ENCODE measurements at places on chromosomes 5 and 9.

DNA sequence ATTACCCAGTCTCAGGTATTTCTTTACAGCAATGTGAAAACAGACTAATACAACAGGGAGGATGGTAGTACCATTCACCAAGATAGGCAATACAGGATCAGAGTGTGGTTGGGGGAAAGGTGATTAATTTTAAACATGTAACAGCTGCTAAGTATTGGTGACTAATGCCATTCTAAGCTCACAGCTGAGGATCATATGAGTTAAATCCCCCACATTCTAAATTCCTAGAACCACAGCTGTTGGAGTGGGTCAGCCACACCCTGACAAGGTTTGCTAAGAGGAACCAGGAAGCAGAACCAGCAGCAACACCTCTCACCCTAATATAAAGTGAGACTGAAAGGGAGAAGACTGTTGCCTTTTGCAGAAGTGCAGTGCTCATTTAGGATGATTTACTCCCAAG lies 24.8 kb downstream of the HSPB3 start:
- peak; percentile 33 for DNase-seq

GRCh38 chr5:123245689-123246088 lies 156.6 kb downstream of the PRDM6 start:
- no peak for DNase-seq

DNA sequence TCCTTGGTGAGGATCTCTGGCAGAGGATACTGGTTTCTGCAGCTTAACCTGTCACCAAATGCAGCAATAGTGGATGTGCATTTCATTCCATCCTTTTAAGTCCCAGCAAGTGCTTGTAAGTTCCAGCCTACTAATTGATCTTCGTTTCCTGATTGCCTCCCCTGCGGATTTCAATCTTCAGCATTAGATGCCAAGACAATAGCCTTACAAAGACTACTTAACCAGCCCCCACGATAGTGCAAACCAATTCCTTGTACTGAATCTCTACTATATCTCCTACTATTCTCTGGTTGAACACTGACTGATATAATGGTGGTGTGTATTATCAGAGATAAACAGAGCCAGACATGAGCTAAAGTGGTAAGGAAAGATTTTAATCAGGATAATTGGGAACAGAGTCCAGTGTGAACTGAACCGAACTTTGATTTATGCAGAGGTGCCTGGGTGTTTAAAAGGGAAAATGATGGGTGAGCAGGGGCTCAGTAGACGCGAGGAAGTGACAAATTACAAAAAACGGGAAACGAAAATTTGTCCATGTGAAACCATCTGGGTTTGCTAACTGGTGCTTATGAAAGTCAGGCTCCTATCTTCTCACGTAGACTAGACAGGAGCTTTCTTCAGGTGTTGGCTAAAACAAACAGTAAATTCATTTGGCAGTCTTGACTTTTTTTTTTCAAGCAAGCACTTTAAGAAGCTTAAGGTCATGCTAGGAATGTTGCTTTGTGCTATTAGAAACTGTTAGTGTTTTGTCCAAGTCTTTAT lies 106.9 kb upstream of the ST8SIA4 start:
- no peak for DNase-seq

DNA sequence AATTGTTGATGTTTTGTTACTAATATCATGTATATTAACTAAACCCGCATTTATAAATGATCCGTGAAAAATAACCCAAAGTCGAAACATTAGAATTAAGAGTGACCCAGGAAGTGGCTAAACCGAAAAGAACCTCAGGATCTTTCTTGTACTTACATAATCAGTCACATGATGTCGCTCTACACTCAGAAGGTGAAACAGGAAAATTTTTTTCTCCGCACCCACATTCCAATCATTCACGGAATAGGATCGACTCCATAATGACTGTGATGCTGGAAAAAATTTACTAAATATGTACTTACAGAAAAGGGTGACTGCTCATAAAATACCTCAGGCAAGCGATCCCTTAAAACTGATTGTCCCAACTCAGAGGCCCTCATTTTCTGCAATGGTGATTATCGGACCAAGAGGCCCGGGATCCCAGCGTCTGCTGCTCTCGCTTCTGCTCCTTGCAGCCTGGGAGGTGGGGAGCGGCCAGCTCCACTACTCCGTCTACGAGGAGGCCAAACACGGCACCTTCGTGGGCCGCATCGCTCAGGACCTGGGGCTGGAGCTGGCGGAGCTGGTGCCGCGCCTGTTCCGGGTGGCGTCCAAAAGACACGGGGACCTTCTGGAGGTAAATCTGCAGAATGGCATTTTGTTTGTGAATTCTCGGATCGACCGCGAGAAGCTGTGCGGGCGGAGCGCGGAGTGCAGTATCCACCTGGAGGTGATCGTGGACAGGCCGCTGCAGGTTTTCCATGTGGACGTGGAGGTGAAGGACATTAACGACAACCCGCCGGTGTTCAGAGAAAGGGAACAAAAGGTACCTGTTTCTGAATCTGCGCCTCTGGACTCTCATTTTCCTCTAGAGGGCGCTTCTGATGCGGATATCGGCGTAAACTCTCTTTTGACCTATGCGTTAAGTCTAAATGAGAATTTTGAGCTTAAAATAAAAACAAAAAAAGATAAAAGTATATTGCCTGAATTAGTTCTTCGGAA lies at the start of gene PCDHA12:
PCDHA12 (plus strand) TSS at position 224 of the 981 bp plus-strand sequence; CDS start at position 389, 165 bp downstream.
- no peak for DNase-seq

- no peak for DNase-seq
These were observed 22.2 kb upstream of the TUSC1 start for GRCh38 chr9:25700430-25700829.

GRCh38 chr9:97629156-97629555 lies 4.0 kb downstream of the TSTD2 start:
- no peak for DNase-seq

GRCh38 chr9:121985792-121986494 lies 107.2 kb downstream of the TTLL11 start:
- DNase-seq = no peak

GRCh38 chr9:20292002-20292401 lies 330.3 kb downstream of the MLLT3 start:
- no peak for DNase-seq

GRCh38 chr9:87876708-87877107 lies 6.0 kb upstream of the SPATA31E1 start:
- no peak for DNase-seq

DNA sequence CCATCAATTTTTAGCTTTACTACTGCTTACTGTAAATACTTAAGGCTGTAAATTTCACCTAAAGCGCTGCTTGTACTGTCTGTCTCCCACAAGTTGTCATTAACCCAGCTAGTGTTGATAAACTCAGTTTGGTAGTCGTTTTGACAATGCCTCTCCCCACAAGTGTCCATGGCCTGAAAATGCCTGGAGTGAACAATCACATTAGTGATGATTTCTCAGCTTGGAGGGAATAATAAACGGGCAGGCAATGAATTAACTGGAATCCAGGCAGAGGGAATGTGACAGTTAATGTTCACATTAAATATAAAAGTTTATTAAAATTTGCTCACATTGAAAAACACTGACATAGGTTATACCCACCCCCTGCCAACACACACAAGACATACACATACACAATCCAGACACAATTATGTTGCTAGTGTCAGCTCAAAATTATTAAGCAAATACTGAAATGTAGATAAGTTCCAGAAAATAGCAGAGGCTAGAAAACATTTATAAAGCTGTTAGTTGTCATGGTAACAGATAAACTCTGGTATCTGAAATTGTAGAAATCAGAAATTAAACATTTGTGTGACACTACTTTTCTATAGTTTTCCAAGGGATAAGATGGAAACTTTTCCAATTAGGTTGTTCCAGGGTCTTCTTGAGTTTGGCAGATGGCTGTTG lies 341.9 kb downstream of the DIRAS2 start:
- no peak for DNase-seq

- DNase-seq = no peak
These were observed 34.1 kb downstream of the PAPPA start for GRCh38 chr9:116187570-116188170.

DNA sequence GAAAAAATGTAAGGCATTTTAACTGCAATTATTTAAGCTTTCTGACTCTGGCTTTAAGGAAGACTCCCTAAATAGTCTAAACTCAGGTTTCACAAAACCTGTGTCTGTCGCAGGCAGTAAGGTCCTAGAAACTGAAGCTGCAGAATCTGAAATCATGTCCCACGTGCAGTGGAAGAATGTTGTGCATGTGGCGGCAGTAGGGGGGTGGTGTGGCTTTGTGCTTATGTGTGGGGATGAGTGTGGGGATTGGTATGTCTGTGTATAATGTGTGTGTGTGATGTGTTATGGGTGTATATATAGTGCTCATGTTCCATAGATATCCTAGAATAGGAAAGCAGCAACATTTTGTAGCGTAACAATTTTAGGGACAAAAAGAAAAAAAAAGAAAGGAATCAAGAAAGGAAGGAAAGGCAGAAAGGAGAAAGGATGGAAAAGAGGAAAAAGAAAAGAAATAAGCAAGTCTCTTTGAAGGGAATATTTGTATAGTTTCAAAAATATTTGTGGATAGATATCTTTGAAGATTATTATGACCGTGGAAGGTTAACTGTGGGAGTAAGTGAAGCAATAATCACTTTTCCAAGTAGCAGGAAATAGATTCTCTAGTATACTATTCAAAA lies 6.6 kb downstream of the ANKDD1B start:
- no peak for DNase-seq

All from NCI-H524 (cell line).